ENCODE measurements at places on chromosomes 2 and 18.

DNA sequence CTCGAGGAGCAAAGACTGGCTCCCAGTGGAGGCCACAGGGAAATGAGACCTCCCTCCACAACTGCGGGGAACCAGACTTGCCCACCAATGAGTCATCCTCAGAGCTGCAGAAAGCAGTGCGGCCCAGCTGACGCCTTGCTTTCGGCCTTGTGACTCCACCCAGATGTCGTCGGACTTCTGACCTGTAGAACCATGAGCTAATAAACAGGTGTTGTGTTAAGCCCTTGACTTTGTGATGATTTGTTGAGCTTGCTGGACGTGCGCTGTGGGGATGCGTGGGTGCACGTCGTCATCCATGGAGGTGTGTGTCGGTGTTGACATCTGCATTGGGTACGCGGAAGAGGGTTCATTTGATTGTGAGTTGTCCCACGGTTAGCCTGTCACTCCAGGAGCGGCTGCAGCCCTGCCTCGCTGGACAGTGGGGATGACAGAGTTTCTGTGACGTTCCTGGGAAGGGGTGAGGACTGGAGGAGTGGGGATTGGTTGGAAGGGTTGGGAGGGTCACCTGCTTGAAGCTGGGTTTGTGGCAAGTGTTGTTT, 154.1 kb downstream of the SH3BP4 start:
- DNase-seq: no peak

GRCh38 chr2:105573490-105573889, 171.2 kb upstream of the NCK2 start:
- no peak for DNase-seq

- no peak for DNase-seq
Measured at GRCh38 chr2:72111061-72111460, 36.6 kb downstream of the CYP26B1 start.

GRCh38 chr2:207825045-207825954, 55.6 kb upstream of the FZD5 start:
- no peak for DNase-seq

GRCh38 chr18:28147674-28148171, 29.2 kb downstream of the CDH2 start:
- no peak for DNase-seq

GRCh38 chr18:41226911-41227310, 728.1 kb upstream of the PIK3C3 start:
- no peak for DNase-seq

Measured in HEK293T (cell line).